Activated T-cell treated with anti-CD3 and anti-CD28 coated beads, Interleukin-2, amount 50 U/mL, for 48 hours (primary cell): ENCODE measurements at places on chromosomes 4 and X.

GRCh38 chr4:99485212-99485611, 25.6 kb upstream of the C4orf17 start:
- DNase-seq, result no peak

DNA sequence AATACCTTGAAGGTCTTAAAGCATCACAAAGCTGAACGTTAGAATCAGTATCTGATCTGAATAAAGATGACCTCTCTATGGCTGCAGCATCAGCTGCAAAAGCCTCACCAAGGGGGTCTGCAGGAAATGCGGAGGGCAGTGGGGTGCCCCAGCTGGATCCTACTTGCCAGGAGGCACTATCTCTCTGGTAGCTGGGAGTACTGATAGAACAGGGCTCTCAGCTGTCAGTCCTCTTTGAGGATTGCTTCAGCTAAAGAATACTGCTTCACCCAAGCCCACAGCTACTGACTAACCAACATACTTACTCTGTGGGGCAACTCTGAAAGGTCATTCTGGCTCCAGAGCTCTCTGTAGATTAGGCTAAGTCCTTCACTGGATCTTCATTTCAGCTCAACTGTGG, 112.5 kb upstream of the ZFP42 start:
- no peak for DNase-seq

DNA sequence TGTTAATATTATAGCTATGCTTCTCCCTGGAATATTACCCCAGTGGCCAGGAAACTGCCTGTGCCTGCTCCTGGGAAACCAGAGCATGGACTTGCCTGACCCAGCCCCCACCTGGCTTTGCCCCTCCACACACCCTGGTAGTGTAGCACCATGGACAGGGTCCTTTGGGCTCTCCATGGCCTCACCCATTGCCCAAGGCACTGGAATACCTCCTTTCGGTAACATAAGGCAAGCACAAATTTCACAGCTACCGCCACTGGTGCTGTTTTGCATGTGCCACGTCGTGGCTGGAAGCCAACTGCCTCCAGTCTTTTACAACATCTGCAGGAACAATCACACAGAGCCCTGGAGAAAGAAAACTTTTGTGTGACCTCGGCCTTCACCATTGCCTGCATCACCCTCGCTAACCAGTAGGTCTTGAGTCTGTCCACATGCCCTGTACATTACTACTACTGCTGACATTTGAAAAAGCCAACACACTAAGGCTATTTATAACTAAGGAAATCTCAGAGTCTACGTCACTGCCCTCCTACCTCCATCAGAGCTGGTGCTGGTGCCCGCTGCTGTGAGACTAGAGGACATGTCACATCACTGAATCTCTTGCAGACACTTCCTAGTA, 47.7 kb downstream of the HPGD start:
- DNase-seq, result no peak

DNA sequence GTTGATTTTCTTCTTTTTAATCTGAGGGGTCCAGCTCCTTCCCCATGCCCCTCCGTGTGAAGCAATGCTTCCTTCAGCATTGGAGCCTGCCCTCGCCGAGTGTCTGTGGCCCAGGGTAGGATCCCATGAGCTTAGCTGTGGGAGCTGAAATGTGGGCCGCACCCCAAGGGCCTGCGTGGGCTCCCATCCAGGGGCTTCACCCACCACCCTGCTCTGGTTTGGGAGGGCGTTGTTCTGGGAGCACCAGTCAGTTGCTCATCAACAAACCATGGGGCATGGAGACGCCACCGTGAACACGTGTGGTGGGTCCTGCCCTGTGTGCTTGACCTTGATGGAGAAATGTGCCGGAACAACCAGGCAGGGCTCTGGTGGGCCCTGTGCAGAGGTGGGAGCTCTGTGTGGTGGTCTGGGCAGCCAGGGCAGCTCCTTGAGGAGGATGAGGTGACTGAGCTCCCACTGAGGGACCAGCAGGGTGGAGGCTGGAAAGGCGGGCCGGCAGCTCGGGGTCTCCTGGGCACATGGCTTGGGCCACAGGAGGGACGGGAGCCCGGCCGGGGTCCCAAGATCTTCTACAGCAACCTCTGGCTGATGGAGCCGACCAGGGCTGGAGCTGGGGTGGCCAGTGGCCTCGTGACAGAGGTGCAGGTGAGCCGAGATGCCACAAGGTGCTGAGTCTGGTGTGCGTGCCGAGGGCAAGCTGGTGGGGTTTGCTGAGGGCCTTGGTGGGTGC, 39.6 kb upstream of the NKX1-1 start:
- DNase-seq, result no peak

DNA sequence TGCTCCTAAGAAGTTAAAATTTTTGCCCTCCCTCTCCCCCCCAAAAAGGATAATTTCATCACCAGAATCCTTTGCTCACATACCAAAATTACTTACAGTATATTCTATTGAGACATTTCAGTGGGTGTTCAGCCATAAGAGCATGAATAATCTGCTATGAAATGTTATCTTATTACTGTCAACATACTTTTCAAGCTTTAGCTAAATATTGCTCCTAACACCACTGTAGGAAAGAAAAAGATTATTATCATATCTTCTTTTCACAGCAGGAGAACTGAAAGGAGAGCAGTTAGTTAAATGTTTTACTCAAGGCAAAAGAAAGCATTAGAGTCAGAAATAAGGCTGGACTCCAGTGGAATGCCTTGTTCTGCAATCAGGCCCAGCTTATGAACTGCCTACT, 231.0 kb upstream of the GYPA start:
- no peak for DNase-seq

- DNase-seq, result no peak
These were observed 14.2 kb downstream of the FLNA start for GRCh38 chrX:154360155-154360713.

- DNase-seq, result no peak
These were observed 221.2 kb upstream of the PABPC4L start for GRCh38 chr4:134422776-134423175.

- no peak for DNase-seq
These were observed 30.0 kb upstream of the SMIM10L2A start for GRCh38 chrX:135391734-135392133.

GRCh38 chrX:69493193-69493592, 10.9 kb upstream of the NALF2 start:
- peak; percentile 61 for DNase-seq

DNA sequence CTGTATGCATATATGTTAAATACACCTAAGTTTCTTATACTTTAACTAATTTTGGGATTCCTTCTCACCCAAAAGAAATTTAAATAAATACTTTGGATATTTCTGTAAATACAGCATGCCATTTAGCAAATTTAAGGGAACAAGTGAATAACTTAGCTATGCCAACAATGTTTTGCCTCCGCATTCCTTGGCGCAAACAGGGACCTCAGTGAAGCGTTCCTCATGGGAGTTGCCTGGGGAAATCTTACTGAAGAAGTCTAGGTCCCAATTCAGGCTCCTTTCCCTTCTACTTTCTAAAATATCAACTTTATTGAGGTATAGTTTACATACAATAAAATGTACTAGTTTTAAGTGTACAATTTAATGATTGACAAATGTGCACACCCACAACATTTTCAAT, 25.0 kb downstream of the COL4A5 start:
- DNase-seq, result no peak

GRCh38 chrX:18119856-18120255, 100.8 kb downstream of the BEND2 start:
- DNase-seq, result no peak

GRCh38 chr4:173319696-173320095, 14.5 kb downstream of the HMGB2 start:
- DNase-seq, result no peak

- DNase-seq, result no peak
These were observed 317.7 kb downstream of the NR3C2 start for GRCh38 chr4:148124512-148124911.

DNA sequence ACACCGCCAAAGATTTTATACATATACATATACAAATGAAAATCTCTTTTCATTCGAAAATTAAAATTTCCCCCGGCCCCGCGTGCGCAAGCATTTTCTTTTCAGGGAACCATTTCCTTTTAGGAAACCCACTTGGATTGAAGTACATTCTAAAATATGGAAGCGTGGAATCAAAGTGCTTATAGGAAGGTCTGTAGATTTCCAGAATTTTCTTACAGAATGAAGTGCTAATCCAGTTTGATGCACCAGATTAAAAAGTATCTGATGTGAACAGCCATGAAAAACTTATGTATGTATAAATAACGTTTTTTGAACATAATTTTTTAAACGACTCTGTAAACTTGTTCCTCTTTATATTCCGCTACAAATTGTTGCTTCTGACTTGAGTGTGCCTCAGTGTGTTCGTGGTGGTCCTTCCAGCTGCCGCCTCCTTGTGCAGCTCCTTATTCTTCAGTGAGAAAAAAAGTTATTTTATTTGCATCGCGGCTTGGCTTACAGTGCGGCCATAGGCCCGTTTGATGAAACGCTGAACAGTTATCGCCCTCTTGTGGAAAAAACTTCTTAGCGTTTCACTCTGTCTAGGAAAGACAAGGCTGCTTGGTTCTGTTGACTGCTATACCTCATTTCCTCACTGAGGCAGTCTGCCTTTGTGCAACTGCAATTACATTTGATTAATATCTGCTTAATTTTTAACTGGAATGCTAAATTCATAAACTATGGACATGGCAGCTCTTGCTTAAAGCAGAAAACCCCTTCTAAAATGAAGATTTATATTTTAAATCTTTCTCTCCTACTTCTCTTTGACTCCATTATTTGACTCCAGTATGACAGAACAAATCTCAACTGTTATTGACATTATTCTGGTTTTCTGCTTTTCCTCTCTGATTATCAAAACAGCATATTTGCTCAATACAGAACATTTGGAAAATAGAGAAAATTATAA, 4.7 kb upstream of the NKX6-1 start:
- DNase-seq, result no peak

DNA sequence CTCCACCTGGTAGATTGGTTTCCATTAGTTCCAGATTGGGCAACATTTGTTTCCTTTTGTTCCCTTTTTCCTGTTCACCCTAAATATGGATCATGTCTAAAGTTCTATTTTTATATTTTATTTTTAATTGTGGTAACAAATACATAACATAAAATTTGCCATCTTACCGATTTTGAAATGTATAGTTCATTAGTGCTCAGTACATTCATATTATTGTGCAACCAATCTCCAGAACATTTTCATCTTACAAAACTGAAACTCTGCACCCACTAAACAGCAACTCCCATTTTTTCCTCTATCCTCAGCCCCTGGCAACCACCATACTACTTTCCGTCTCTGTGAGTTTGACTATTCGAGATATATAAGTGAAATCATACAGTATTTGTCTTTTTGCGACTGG, 14.2 kb upstream of the RPS6KA3 start:
- DNase-seq, result no peak

- DNase-seq, result no peak
These were observed 109.7 kb downstream of the AFAP1 start for GRCh38 chr4:7829652-7830580.

- DNase-seq, result peak; percentile 86
These were observed 53.6 kb upstream of the IGFBP7 start for GRCh38 chr4:57163530-57164459.

DNA sequence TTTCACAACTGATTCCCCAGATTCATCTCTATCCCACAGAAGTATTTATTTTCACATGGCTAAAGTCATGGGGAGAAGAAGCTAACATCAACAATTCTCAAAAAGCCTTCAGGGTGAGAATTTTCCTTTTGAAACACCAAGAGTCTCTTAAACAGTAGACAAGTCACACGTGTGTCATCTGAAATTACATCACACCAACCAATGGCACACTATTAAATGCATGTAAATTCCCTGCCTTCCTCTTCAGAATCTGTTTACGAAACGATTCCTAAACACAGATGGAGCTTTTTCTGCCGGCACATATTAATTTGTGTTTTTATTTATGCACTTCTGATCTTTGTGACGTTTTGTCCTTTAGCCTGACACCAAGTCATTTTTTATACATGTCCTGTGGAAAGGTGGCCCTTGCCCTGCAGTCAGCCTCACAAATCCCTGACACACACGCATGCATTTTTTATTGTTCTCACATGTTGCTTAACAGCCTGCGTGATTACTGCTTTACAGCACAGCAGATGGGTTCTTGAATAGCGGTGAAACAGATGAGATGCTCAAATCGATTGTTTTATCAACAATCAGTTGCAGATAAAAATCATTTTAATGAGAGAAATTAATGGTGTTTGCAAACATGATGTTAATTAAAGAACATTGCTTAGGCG, 735.9 kb upstream of the TENM3 start:
- no peak for DNase-seq

DNA sequence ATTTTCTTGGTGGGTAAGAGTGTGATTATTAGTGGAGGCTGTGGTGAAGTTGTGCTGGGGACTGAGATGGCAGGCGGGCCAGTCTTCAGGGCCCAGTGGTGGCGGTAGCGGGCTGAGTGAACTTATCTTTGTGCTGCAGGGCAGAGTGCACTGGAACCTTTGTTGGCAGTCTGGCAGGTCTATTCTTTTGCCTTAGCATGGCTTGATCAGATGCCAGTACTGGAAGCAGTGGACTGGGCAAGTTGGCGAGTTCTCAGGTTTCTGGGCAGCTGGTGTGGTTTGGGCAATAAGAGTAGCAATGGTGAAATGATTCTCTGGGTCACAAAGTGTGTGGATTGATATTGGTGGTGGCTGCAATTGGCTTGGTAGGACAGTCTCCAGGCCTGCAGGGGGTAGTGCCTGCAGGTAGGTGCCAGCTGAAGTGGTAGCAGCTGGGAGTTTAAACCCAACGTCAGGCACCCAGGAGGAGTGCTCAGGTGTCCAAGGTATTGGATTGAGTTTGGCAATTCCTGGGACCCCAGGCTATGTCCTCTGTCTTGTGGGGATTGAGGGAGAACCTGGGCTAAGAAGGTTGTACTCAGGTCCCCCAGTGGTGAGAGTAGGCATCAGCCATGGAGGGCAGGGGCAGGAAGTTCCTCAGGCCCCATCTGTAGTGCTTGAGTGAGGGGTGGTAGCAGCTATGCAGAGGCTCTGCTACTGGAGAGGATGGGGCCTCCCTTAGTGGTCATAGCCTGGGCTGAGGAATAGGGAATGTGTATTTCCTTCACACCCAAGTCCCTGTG, 34.9 kb upstream of the SLC25A14 start:
- DNase-seq, result no peak

- DNase-seq, result no peak
These were observed 142.7 kb downstream of the RPA4 start for GRCh38 chrX:97026406-97026805.

GRCh38 chr4:140756319-140757231, at the start of gene TBC1D9:
Gene TBC1D9 (minus strand): TSS chr4:140756385. CDS start chr4:140756045, 340 bp downstream.
- no peak for DNase-seq

DNA sequence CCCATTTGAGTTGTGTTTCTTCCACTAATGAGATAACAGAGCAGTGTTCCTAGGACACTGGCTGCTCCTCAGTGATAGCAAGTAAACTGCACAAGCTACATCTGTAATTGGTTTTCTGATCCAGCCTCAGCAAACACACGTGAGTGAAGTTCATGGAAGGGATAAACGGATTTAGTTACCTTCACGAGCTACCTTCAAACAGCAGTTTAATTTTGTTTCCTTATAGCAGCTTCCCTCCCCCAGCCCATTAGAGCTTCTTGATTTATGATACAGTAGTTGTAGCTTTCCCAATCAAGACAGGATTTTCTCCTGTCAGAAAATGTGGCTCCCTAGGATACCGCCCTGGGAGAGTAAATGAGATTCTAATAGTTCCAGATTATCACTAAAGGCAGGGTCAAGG, 634.2 kb upstream of the FAT1 start:
- DNase-seq, result no peak
